ENCODE measurements at places on chromosomes 1 and 21.

GRCh38 chr1:111863401-111863800 is 107.7 kb downstream of the DDX20 start:
- no peak for DNase-seq

DNA sequence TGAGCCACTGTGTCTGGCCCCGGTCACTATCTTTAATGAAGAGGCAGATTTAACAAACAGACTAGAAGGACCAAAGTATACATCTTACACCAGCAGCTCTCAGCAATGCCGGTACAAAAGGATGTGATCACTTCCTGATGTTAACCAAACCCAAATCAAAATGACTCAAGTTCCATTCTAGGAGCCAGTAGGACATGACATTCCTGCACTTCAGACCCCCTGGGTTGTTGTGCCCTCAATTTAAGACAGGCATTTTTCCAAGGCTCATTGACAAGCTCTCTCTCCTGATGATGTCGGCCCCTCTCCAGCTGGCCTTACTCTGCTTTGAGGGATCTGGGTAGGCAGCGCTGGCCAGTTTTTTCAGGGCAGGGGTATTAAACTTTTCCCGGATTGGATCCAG is 35.1 kb downstream of the YARS1 start:
- peak; percentile 60 for DNase-seq

DNA sequence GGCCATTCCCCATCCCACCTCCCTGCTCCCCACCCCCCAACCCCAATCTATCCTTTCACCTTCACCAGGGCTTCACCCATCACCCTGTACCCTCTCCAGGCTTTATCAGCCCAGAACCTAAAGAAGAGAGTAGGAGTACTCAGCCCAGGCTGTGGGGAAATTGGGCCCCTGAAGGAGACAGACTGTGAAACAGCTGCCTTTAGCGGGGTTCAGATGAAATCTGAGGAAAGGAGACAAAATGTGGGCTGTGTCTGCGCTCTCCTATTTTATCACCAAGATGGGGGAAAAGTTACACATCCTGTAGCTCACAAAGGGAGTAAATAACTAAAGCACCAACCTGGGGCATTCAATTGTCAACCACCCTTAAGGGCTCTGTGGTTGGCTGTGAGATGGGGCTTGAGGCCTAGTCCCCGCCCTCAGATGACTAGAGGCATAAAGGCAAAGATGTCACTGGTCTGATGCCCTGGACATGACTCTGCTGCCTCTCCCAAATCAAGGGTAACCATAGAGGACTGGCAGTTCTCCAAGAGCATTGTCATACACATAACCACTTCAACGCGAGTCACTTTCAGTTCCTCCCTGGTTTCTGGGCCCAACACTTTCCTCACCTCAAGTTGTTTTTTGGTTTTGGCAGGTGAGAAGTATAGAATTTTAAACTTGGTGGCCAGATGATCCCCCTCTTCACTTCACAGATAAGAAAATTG is 30.0 kb downstream of the SLC27A3 start:
- peak; percentile 68 for DNase-seq

- DNase-seq, result no peak
Observed at GRCh38 chr1:24348196-24348595, 29.0 kb downstream of the GRHL3 start.

DNA sequence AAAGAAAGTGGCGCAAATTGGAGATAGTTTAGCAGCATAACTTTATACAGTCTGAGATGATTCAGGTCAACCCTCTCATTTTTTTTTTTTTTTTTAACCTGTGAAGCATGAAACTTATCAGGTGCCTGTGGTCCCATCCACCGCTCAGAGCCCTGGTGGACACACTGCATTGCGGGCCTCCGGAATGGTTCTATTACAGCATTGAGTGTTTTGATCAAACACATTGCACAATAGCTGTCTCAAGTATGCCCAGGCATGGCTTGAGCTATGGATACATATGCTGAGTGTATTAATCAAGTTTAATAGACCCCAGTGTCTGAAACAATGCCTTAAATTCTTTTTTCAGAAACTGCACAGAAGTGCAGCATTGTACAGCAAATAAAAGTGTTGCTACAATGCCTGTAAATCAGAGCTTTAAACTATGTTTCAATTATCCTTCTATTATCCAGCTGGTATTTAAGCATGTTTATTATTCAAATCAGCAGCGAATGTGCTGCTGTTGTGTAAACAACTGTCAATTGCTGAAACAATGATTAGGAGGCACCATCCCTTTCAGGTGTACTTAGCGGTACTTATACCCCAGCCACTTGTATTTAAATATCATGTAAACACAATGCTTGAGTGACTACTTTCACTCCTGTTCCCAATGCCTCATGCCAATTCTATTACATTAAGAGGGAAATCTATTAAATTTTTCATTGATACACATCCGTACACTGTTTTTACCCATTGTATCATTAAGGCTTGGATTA is 456.6 kb downstream of the RPS6KC1 start:
- no peak for DNase-seq

DNA sequence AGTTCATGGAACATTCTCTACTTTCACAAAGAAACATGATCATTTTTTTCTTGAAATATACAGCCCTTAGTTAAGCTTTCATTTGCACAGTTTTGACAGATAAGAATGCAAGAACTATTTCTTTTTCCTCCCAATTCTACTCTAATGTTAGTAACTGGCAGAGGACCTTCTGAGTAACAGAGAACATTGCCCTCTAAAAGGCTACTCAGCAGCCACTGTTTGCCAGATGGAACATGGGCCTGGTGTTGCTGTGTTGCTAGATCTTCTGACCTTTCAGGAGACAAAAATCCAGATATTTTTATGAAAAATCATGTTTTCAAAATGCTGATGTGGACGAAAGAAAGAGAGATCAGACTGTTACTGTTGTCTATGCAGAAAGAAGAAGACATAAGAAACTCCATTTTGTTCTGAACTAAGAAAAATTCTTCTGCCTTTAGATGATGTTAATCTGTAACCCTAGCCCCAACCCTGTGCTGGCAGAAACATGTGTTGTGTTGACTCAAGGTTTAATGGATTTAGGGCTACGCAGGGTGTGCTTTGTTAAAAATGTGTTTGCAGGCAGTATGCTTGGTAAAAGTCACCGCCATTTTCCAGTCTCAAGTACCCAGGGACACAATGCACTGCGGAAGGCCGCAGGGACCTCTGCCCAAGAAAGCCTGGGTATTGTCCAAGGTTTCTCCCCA is 2.9 kb upstream of the PRDX6 start:
- no peak for DNase-seq

- peak; percentile 69 for DNase-seq
Observed at GRCh38 chr1:224784265-224785039, 145.0 kb upstream of the DNAH14 start.

DNA sequence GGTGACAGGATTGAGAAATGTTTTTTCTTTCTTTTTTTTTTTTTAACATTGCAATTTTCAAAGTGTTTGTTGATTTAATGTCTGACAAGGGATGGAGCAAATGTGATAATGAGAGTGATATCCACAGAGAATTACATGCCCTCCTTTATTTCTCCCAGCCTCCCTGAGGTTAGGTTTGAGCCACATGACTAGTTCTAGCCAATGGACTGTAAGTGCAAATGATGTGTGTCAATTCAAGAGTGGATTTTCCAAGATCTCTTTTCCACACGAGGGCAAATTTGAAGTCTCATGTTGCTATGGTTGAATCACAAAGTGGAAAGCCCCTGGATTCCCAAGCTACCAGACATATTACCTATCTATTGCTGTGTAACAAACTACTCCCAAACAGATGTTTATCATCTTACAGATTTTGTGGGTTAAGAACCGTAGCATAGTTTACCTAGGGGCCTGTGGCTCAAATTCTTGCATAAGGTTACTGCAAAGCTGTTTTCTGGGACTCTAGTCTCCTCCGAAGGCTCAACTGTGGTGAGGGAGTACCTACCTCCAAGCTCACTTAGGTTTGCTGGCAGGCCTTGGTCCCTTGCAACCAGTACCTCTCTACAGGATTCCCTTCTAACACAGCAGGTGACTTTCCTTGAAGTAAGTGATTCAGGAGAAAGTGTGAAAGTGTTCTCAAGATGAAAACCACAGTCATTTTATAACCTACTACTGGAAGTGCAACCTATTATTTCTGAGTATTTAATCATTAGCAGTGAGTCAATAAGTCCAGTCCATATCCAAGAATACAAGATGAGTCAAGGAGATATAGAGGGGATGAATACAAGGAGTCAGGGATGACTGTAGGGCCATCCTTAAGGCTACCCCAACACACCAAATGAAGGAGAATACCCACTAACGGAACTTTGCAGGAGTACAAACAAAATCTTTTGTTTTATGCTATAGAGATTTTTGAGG is 533.6 kb downstream of the PTPRC start:
- no peak for DNase-seq

DNA sequence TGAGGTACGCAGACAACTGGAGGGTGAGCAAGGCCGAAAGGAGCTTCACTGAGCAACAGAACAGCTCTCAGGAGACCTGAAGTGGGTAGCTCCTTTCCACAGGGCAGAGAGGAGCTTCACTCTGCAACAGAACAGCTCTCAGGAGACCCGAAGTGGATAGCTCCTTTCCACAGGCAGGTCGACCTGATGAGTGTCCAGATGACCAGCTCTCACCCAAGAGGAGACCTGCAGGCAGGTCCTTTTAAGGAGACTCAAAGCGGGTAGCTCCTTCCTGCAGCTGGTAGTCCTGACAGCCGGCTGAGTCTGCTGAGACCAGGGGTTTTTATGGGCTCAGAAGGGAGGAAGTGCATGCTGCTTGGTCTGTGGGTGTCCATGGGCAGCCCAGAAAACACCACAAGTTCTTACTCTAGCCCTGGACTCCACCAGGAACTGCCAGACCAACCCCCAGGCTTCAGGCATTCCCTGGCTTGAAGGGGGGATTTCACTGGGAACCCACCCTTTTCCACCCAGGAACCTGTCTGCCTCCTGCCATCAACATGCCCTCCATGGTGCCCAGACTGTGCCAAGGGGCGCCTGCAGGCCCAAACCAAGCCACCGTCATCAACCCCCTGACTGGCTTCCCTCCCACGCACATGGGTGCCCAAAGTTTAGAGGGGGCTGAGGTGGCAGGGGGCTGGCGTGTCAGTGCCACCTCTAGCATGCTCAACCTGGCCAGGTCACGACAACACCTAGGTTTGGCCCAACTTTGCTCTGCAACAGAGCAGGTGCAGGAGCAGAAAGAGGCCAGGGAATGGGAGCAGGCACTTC is 43.6 kb downstream of the ZBTB8OS start:
- DNase-seq, result no peak

- no peak for DNase-seq
Observed at GRCh38 chr1:36419140-36419539, 21.4 kb upstream of the LSM10 start.

DNA sequence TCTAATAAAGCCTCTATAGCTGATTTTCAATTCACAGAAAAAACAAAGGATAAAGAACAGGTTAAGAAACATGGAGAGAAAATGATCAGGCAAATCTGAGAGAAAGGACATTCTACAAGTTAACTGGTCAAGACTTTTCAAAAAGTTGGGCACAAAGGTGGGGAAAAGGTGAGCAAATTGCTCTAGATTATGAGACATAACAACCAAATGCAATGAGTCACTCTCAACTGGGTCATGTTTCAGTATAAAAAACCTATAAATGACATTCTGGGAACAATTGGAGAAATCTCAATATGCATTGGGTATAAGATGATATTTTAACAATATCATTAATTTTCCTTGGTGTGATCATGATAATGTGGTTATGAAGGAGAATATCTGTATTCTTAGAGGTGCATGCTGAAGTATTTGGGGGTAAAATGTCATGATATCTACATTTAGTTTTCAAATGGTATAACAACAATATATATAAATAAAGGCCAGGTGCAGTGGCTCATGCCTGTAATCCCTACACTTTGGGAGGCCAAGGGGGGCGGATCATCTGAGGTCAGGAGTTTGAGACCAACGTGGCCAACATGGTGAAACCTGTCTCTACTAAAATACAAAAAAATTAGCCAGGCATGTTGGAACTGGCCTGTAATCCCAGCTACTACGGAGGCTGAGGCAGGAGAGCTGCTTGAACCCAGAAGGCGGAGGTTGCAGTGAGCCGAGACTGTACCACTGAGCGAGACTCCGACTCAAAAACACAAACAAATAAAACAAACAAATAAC is 27.0 kb downstream of the ANKRD13C start:
- peak; percentile 20 for DNase-seq

- no peak for DNase-seq
Observed at GRCh38 chr1:180997843-180998504, 24.7 kb downstream of the STX6 start.

DNA sequence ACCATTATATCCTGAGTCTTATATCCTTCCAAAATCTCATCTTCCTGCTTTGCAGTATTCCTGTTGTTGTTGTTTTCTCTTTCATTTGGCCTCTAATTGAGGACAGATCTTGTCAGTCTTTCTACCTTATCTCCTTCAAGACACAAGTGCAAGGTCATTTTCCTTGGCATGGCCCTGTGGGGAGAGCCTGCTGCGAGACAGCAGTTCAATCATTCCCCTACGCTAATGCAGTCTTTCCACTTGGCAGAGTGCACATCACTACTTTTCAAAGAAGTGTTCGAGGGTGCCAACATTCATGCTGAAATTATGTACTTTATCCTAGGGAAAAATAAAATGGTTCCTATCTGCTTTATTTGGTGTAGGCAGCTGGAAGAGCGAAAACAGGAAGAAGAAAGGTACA is 130.3 kb upstream of the SPATA6 start:
- DNase-seq, result no peak

- no peak for DNase-seq
Observed at GRCh38 chr1:215005078-215005477, 77.5 kb upstream of the KCNK2 start.

GRCh38 chr1:88276163-88276562 is 407.9 kb upstream of the PKN2 start:
- DNase-seq, result peak; percentile 4

DNA sequence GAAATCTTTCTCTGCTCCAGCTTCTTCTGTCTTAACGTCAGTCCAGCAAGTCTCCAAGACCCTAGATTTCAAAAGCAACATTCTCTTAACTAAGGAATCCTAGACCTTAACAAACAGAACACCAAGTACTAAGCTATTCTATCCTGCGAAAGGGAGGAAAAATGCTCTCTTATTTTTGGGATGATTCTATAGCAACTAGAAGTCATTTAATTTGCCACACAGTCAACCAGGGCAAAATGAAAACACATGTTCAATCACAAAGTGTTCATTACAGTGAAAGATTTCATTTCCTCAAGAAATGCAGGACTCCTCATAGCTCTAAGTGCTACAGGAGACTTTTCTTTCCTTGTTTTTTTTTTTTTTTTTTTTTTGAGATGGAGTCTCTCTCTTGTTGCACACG is 36.2 kb upstream of the DOCK7 start:
- DNase-seq, result no peak

GRCh38 chr1:56938646-56939045 is 27.2 kb downstream of the C8B start:
- no peak for DNase-seq

GRCh38 chr21:36630485-36631206 is 68.3 kb upstream of the SIM2 start:
- DNase-seq, result peak; percentile 22

- no peak for DNase-seq
Observed at GRCh38 chr1:240114222-240114621, 22.5 kb downstream of the FMN2 start.

All from astrocyte of the spinal cord (primary cell).